ENCODE measurements at places on chromosomes 1 and 21.

DNA sequence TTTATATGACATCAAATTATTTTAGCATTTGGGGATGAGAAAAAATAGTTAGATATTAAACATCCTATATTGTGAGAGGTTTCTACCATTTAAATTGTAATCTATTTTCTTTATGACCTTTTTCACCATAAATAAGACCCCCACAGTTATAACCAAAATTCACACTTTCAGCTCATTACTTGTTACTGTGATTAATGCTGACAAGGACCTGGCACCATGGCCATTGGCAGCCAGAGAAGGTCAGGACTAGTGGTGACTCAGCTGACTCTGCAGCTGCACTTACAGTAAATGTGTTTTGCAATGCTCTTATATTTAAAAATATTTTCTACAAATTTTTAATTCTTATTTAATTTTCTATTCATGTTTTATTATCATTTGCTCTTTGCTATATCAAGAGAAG is 133.3 kb upstream of the C1orf105 start:
- no peak for DNase-seq

GRCh38 chr1:242870966-242871365 is 346.5 kb upstream of the PLD5 start:
- no peak for DNase-seq

- no peak for DNase-seq
These were observed 11.0 kb downstream of the COL6A1 start for GRCh38 chr21:45992301-45993209.

DNA sequence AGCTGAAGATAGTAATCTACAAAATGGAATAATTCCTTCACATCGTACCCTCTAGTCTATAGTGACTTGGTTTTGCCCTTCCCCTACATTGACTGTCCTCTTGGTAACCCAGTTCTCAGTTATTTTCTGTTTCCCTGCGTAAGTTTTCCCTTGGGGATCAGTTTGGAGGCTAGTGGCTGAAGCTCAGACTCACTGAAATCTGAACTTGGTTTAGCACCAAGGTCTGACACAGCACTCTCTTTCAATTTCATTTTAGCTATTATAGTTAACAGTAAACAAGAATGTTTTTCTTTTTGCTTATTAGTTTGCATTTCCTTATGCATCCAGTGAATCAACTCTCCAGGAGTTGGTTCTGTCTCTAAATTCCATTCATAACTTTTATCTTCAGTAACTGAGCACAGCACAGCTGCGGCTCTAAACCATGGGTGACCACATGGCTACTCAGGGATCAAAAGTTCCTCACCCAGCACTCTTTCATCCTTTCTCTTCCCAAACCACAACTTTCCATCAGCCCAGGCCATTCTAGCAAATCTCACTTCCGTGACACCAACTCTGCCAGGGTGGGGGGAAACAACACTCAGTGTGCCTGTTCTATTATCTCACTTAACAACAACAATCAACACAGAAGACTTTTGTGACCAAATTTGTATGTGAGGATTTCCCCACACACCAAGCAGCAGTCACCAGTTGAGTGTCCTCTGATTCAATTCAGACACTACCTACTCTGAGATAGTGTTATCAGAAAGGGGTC is 17.6 kb upstream of the IFI6 start:
- no peak for DNase-seq

- DNase-seq = peak; percentile 42
These were observed 898.6 kb downstream of the AMY1C start for GRCh38 chr1:104648269-104648691.

DNA sequence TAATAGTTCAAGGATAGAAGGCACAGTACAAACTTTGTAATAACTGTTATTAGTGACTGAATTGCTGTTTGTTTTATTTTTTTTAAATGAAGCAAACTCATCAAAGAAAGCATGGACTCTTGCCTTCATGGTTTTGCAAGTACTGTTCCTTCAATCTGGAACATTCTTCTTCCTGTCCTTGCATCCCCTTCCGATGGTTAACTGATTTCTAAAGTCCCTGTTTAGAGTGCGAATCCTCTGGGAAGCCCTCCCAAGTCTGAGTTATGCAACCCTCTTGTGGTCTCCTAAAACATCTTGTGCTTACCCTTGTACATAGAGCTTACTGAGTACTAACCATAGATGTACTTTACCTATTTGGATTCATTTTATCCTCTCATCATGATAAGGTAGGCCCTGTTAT is 52.2 kb upstream of the GCLM start:
- DNase-seq = no peak

DNA sequence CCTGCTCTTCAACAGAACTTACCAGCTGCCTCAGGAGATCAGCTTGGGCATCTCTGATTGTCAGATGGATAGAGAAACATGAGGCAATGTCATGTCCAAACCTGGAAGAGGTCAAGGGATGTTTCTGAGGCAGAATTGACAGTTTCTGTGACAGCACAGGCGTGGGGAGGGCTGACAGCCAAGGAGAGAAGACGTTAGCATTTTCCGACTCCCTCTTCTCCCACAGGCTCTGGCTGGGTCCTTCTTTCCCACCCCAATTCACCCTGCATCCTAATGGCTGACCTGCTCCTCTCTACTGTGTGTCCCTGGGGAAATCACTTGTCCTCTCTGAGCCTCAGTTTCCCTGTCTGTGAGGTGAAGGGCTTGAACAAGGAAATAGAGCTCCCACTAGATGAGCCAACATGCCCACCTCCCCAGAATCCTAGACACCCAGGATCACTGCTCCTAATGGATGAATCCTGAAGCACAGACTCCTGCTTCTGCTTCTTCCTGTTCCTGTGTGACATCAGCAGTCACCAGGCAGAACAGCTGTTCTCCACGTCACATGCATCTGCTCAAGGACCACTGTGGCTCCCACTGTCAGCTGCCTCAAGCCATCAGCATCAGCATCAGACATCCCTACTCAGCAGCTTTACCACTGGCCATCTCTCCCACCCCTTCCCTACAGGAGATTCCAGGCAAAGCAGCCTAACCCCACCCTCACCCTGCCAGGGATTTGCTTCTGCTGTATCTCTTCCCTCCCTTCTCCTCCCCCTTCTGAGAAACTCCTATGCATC is 408.0 kb downstream of the MATN1 start:
- DNase-seq = no peak

- DNase-seq = no peak
These were observed 22.9 kb upstream of the PHGDH start for GRCh38 chr1:119688810-119689209.

DNA sequence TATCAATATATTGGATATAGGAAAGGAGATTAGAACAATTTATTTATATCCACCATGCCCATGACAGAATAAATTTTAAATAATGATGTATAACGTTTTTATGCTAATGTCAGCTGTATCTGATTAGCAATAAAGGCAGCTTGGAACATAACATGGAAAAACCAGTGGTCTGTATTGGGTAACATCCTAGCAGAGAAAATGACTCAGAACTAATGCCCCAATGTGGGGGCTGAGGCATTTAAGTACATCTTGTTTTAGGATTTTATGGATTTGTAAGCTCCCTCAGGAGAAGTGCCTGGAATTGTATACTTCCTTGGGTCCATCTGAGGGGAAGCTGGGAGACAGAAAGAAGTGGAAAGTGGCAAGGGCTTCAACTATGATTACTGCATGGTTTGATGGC is 82.3 kb downstream of the HMCN1 start:
- DNase-seq = no peak

DNA sequence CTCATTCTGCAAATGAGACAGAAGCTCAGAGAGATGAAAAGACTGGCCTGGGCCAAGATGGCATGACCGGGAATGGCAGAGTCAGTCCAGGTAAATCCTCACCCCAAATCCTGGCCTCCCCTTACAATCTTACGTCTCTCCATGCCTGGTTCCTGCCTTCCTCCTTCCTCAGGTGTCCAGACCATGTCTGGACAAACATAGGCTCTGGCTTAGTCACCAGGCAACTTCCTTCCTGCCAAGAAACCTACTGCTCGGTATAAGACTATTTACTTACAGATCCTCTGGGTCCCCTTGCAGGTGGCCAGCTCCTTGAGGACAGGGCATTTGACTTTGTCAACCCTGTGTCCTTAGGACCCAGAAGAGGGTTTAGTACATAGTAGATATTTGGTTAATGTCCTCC is 69.4 kb upstream of the ROR1 start:
- no peak for DNase-seq

DNA sequence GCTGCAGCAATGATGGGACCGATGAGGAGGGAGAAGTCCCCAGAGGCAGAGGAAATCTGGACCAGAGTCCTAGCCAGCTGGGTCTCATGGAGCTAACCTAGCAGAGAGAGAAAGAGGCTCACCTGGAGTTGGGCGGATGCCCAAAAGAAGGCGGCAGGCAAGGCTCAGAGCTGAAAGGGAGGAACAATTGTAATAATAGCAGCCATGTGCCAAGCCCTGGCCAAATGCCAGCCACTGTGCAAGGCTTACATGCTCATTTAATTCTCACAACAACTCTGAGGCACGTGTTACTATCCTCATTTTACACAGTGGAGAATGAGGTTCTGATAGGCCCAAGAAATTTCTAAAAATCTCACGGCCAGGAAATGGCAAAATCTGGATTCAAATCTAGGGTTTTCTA is 50.0 kb upstream of the ZNF648 start:
- peak; percentile 4 for DNase-seq

DNA sequence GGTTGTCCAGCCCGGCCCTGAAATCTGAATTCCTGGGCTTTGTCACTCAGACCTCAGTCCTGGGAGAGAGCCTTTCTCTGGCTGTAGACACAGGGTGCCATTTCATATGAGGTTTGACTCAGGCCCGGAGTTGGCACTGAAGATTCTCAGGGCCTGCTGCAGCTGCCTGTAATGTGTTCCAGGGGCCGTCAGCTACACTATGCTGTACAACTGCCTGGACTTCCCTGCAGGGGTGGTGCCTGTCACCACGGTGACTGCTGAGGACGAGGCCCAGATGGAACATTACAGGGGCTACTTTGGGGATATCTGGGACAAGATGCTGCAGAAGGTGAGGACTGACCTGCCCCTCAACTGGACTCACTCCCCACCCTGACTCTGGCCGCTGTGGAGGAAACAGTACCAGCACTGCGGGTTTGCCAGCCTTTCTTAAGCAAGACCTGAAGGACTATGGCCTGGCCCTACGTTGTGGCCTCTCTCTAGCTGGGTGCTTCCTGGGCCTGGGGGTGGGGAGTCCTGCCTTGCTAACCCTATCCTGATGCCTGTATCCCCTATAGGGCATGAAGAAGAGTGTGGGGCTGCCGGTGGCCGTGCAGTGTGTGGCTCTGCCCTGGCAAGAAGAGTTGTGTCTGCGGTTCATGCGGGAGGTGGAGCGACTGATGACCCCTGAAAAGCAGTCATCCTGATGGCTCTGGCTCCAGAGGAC is 18.9 kb downstream of the FAAH start:
- no peak for DNase-seq

- DNase-seq = no peak
These were observed 10.8 kb upstream of the CFHR1 start for GRCh38 chr1:196808529-196809235.

GRCh38 chr21:45535341-45536081 is 6.7 kb downstream of the SLC19A1 start:
- no peak for DNase-seq

- DNase-seq = no peak
These were observed 1.9 kb downstream of the TFF1 start for GRCh38 chr21:42364304-42364865.

DNA sequence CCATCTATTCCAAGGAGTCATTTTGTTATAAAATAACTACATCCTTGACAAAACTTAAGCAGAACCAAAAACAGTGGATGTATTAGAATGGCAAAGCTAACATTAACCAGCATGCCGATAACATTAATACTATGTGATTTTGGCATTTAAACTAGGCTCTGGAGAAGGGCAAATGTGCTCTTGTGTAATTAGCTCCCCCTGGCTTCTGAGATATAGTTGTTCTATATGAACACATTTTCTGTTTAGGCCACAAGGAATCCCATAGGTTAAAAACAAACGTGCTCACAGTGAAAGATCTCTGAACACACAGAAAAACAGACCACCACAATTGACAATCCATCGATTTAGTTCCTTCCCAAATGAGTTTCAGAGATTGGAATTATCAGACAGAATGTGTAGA is 57.4 kb upstream of the TARS2 start:
- peak; percentile 18 for DNase-seq

DNA sequence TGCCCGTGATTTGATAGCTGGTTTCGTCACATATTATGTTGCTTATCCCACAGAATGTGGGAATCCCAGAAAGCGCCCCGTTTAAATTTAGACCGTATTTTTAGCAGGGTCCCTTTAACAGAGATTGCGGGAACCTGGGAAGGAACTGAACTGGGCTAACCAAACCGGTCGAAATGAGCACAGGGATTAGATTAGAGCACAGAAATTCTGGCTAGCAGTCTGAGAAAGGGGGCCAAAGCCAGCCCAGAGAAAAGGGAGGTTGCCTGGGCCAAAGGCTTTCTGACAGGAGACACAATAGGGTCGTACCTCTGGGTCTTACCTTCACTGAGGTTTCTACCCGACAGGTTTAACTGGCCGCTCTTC is 327 bp downstream of the LRRC40 start:
- no peak for DNase-seq

DNA sequence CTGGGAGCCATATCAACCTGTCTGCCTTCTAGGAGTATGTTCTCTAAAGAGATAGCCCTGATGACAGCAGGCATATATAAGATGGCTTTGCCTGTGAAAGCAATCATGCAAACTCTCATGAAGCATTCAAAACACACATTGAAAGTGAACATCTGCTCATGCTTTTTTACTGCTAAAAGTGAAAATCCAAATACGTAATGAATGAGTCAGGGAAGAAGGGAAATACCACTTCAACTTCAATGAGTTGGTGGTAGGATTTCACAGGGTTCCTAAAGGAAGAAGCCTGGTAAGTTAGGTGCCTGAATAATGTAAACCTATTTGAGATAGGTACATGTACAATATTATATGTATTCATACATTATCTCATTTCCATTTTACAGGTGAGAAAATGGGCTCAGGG is 50.5 kb upstream of the SLFNL1 start:
- no peak for DNase-seq

- peak; percentile 61 for DNase-seq
These were observed 765 bp upstream of the VPS45 start for GRCh38 chr1:150066838-150067183.

DNA sequence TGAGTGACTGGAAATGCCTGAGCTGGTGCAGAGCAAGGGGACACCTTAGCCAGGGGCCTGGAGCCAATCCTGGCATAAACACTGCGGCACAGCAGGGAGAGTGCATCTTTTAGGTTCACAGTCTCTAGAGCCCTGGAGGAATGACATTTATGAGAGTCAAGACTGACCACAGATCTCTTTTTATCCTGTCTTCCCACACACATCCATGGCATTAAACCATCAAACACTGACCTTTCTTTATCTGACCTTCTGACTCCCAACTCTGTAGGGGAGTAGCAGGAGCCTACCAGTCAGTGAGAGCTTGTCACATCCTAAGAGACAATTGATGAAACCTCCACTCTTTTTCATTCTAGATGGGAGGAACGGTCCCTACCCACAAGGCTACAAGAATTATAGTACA is 7.9 kb downstream of the CD34 start:
- no peak for DNase-seq

DNA sequence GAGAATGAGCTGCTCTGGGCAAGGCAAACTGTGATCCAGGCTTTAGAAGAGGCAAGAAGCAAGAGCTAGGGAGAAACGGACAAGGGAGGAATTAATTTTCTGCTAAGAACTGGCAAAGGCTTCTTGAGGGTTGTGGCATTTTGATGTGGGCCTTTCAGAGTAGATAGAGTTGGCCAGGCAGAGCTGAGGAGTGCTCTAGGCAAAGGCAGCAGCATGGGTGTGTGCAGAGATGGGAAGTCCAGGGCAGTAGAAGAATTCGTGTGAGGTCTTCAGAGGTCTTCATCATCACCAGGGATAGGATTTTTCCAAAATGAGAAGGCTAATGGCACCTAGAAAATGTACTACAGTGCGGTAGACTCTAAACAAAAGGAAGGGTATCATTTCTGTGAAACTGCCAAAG is 237.8 kb downstream of the LTN1 start:
- DNase-seq = no peak

- DNase-seq = no peak
These were observed 74.2 kb upstream of the NGF start for GRCh38 chr1:115412286-115412685.

Data from NCI-H1694 (cell line).